ENCODE measurements at places on chromosomes 5 and 9.

DNA sequence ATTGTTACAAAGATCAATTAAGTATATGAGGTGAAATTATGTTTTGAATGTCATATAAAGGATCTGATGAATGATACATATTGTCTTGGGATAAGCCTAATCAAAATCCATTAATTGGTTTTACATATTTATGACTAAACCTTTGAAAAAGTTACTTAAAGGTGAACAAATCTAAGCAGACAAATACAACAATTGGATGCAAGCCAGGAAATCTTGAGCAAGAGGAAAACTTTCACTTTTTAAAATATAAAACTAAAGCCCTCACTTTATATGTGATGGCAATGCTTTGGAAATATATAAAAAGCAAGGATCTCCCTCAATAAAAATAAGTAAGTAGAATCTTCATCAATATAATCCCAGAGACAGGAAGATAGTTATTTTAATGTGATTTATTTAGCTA lies 80.1 kb downstream of the EDIL3 start:
- no peak for DNase-seq

- DNase-seq = no peak
Measured at GRCh38 chr5:146233441-146233840, 30.0 kb downstream of the RBM27 start.

GRCh38 chr5:53738105-53738504 lies 177.7 kb downstream of the NDUFS4 start:
- no peak for DNase-seq

DNA sequence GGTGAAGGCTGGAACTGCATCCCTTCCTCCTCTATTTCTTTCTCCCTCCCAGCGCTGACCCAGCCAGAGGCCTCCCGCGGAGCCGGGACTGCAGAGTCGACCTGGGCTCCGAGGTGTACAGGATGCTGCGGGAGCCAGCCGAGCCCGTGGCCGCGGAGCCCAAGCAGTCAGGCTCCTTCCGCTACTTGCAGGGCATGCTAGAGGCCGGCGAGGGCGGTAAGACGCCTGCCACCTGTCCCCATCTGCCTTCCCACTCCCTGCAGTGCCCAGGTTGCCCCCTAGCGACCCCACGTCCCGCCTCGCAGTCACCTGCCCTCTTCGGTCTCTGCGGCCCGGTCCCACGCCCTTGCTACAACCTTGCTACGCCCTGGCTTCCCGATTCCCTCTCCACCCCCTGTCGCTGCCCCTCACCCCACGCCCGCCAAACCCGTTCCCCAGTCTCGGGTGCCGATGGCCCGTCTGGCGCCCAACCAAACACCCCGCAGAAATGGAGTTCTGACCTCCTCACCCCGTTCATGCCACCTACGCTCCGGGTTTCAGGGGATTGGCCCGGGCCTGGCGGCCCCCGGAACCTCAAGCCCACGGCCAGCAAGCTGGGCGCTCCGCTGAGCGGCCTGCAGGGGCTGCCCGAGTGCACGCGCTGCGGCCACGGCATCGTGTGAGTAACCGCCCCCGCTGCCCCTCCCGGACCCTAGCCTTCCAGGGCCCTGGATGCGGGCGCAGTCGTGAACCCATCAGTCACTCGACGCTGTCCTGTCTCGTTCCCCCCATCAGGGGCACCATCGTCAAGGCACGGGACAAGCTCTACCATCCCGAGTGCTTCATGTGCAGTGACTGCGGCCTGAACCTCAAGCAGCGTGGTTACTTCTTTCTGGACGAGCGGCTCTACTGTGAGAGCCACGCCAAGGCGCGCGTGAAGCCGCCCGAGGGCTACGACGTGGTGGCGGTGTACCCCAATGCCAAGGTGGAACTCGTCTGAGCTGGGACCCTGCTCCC lies 14.1 kb downstream of the PDLIM4 start:
- DNase-seq = no peak

DNA sequence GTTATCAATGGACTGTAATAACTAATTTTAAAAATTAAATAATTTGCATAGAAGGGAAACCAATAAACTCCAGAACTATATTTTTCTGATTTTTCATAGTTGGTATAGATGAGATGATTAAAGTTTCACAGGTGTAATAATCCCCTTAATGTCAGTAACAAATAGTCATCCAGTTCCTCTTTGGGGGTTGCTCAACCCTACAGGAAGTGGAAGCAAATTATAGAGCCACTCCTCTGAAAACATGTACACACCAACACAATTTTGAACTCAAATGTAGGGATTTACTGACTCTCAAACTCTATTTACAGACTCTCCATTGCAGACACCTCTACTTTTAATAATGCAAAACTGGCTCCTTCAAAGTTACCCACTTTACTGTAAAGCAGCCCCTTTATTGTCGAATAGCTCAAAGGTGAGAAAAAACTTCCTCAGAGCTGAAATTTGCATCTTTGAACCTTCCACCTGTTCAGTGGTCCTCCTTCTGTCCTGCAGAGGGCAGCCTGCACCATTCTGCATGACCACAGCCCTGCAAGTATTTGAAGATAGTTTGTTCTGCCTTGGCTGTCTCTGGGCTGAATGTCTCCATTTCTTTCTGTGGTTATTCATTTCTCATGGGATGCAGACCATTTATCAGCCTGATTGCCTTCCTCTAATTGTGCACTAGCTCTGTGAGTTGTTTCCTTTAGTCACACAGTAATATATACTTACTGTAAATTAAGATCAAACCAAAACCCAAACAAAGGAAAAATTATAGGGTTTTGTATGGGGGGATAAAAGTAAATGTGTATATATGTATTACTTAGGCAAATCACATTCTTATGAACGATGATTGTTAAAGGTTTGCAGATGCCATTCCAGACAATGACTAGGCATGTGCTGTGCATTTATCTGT lies 383.2 kb upstream of the SGCD start:
- DNase-seq = no peak

DNA sequence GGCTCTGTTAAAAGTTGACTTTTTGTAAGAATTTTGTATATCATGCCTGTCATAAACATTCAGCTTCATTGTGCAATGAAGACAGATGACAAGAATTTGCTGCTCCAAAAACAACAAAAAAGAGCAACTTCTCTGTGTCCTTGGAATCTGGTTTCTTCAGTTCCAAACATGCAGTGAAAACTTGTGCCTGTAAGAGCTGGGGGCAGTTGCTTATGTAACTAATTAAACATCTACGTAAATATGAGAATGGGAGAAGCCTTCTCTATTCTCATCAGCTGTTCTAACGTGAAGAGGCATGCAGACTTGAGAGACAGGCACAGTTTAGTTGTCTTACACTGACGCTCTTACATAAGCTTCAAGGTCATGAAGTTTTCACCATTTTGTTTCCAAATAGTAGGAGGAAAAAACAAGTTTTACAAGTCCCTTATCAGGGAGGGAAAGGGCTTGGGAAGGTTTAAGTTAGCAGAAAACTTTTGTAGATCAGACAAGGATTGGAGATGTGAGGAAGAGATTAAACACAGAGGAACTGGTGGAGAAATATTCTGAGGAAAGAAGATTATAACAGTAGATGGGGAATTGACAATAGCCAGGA lies 170.4 kb downstream of the RFK start:
- no peak for DNase-seq

DNA sequence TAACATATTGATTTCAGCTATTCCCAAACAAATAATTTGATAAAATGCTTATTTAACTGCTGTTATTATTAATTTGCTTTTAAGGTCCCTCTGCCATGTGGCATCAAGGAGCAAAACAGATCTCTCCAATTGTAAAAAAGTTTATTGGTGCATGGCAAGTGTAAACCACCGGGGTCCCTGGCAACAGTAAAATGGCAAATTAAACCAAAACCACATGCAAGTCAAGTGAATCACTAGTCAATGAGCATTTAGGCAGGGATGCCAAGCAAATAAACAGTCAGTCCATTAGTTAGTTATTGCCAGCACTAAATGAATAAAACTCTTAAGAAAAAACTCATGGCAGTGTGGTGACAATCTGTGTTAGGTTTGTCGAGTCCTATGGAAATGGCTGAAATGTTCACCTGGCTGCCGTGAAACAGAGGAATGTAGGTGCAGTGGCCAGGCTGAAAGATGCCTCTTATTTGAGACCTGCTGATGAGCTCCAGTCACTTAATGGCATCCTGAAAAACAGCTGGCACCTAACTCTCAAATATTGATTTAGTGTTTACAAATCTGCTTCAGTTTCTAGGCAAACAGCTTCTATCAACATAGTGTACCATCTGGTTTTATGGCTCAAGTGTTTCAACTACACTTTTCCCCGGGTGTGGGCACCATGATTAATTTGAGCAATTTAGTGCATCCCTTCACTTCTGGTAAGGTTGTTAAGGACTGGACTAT lies 296.5 kb upstream of the ITGA1 start:
- no peak for DNase-seq

DNA sequence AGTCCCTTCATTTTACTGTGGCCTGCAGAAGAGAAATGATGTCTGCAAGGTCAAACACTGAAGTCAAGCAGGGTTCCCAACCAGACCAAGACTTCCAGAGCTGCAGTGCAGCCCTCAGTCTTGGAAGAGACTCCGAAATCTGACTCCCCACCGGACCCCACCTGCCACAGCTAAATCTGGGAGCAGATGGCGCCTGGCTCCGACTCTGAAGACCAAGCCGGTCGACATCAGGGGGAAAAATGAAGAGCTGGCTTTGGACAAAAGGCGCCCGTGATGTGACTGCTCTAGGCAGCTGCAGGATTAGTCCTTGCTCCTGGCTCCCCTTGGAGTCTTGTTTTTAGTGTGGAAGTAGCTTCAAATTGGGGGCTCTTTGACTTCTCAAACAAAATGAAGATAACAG lies 72.4 kb upstream of the ZNF622 start:
- no peak for DNase-seq

DNA sequence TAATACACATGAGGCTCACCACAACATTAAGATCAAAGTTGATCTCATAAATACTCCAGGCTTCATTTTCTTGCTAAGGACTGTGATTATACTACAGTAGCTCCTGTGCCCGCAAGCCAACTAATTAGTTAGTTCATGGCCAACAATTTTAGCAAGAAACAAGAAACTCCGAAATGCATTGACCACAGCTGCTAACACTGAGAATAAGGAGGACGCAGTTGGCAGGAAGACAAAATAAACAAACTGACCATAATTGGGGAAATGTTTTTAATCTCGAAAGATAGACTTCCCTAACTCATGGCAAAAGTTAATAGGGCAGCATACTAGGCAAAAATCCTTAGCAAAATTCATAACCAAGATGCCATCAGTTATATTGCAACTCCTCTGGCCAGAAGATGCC lies 115.5 kb upstream of the SPEF2 start:
- no peak for DNase-seq

- DNase-seq = no peak
Measured at GRCh38 chr5:40401284-40402006, 278.3 kb upstream of the PTGER4 start.

DNA sequence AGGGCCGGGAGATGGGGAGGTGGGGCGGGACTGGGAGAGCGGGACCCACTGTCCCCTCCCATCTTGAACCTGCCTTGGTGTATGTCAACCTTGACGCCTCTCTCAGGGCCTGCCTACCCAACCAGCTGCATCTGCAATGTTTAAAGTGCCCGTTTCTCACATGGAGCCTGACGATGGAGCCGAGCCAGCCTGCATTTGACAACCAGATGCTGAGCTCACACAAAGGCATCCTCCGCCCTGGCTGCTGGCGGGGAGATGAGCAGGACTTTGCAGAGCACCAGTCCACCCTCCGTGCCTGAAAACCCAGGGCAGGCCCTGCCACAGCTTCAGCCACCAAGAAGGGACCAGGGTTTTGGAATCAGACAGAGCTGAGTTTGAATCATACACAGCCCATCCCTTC lies 141.1 kb upstream of the SMIM23 start:
- no peak for DNase-seq

DNA sequence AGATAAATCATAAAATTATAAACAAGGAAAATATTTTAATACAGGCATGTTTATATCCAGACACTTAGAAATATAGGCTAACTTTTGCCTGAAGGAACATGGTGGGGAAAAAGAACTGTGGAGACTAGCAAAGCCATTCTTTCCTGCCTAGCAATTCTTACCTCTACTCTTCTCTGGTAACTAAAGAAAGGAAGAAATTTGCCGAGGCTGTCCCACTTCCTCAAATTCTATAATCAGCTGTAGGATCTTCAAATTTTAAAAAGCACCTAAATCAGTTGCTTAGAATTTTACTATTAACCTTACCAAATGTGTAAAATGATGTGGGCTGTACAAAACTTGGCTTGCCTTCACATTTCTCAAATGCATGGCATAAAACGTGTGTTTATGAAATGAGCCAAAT lies 249.1 kb upstream of the SMARCA2 start:
- DNase-seq = no peak

GRCh38 chr9:81411961-81412360 lies 277.4 kb downstream of the TLE1 start:
- DNase-seq = no peak

GRCh38 chr9:88875400-88876120 lies 115.7 kb upstream of the S1PR3 start:
- no peak for DNase-seq

Data from stimulated activated CD8-positive, alpha-beta memory T cell treated with anti-CD3 and anti-CD28 coated beads, Interleukin-15, amount 100 ng/mL, for 24 hours (primary cell).